Heart left ventricle (tissue), 16 donors: ENCODE measurements at places on chromosomes 2 and 18. TPM values are rescaled to one million over a fixed set of nuclear protein-coding genes. Genes with fewer than 3 reads are reported as not detected.
A peak's percentile ranks its signal among the peaks of the same experiment; 100 is the strongest.

DNA sequence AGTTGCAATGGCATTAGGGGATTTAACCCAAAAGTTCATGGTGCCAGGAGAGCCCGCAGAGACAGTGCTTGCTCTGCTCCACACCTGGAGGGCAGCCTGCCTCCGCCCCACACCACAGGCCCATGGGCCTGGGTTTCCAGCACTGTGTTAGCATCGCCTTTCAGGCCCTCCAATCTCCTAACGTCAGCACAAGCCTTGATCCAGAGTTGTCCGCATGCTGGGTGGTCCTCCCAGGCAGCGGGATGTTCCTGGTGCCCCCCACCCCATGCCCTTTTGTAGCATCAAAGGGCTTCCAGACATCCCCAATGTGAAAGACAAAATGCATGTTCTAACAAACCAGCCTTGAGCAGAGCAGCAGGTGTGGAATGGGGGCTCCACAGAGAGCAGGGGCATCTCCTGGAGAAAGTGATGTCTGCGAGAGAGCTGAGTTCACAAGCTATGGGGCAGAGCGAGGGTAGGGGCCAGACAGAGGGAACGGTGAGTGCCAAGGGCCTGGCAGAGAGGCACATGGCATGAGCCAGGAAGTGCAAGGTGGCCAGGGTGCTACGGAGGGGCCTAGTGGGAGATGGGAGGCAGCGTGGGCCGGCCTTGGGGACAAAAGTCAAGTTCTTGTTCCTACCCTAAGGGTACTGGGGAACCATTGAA lies 119.2 kb downstream of the CYP26B1 start:
- H3K4me3 ChIP-seq: no peak overlapping the region
- H3K36me3 ChIP-seq: no peaks in the 10 kb centered on the region
- no peaks in the 10 kb centered on the region for H3K27me3 ChIP-seq
- H3K27ac ChIP-seq: no peak overlapping the region
- H3K4me1 ChIP-seq: no peaks in the 10 kb centered on the region
- no peak for DNase-seq

Gene RUFY4
- not detected for polyA plus RNA-seq

DNA sequence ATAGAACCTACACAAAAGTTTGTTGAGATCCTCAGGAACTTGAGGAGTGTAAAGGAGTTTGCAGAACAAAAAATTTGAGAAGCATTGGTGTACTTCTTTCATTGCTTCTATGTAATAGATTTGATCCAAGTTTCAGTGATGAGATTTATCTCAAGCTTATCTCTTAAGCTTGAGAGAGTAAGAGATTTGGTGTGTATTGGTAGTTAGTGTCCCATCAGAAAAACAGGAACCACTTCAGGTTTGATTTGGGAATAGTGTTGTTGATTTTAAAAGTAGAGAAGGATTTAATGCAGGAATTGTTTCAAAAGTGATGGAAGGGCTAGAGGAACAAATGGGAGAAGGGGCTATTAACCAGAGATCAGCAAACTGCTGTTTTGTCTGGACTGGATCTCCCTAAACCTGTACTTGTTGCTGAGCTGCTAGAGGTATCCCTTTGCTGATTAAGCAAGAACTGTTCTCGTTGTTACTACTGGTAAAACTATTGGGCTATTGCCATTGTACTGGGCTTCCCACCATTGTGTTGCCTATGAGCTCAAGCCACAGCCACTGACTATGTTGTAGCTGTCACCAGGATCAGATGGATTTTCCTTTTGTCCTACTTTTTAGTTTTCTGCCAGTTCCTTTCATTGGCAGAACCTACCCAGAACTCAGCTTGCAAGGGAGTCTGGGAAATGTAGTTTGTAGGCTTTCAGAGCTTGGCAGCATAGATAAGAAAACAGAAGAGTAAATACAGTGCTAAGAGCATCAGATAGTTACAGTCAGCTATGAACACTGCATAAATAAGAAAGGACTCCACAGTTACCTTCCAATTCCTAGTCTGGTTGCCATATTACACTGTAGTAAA lies 39.3 kb downstream of the RAB10 start:
- DNase-seq: no peak
- H3K27ac ChIP-seq: no peak overlapping the region
- H3K27me3 ChIP-seq: no peaks in the 10 kb centered on the region
- H3K4me3 ChIP-seq: no peak overlapping the region
- H3K36me3 ChIP-seq: no peaks in the 10 kb centered on the region

DNA sequence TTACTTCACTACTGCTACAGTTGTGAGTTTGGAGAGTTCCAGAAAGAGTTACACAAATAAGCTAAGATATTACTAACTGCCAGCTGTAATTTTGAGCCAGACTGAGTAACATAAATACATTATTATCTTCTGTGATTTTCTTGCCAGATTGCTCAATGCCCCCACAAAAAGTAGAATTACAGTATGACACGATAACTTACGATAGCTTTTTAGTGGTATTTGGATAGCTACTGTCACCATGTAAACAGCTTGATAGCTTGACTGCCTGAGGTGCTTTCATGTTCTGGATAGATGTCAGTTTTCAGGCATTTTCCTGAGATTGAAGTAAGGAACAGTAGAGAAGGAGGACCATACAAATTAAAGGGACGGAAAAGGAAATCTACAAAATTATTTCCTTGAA lies 533.3 kb downstream of the SOCS6 start:
- no peak for DNase-seq
- H3K36me3 ChIP-seq: no peaks in the 10 kb centered on the region
- no peaks in the 10 kb centered on the region for H3K4me1 ChIP-seq

GRCh38 chr2:70937866-70938585 lies 2.3 kb downstream of the ATP6V1B1 start:
- no peak for DNase-seq
- no peaks in the 10 kb centered on the region for H3K27me3 ChIP-seq
- H3K36me3 ChIP-seq: no peaks in the 10 kb centered on the region

- no peak for DNase-seq
- H3K4me3 ChIP-seq: no peak overlapping the region
- peaks cover 2% of the 10 kb centered on the region for H3K27me3 ChIP-seq
Measured at GRCh38 chr2:1077911-1078310, 127.3 kb downstream of the SNTG2 start.

Gene TMEM37
- 0.88 TPM for polyA plus RNA-seq

Gene HOXD13
- not detected for polyA plus RNA-seq

DNA sequence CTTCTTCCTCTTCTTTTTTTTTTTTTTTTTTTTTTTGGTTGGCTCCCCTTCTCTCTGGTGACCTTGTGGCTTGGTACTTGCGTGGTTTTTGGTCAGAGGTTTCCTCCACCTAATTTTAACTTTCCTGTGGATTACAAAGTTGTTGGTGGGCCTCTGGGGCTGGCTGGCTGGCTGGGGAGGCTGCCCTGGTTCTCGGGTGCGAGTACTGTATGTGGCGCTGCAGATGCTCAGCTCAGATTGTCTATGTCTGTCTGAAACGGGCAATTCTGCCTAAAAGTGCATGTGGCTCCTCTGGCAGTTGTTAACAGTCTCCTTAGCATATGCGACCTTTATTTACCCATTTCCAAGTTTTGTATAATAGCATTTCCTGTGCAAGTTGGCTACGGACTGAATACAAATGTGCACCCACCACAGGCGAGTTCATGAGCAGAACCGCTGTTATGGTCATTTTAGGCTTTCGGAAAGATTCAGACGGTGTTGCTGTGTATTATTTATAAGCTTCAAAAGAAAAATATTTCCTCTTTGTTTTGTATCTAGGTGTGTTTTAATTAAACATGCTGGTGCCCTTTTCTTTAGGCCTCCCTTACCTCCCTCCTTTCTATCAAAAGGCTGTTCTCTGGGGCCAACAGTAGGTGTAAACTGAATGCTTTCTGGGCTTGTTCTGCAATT lies 4.4 kb downstream of the TBR1 start:
- DNase-seq: no peak
- H3K27me3 ChIP-seq: peaks cover 96% of the 10 kb centered on the region
- peaks cover 42% of the 10 kb centered on the region for H3K4me1 ChIP-seq
- H3K4me3 ChIP-seq: no peak overlapping the region
- H3K27ac ChIP-seq: no peak overlapping the region

Gene IL1B
- 0.27 TPM for polyA plus RNA-seq

- no peak for DNase-seq
- no peaks in the 10 kb centered on the region for H3K4me1 ChIP-seq
- no peak overlapping the region for H3K4me3 ChIP-seq
- H3K27me3 ChIP-seq: no peaks in the 10 kb centered on the region
Measured at GRCh38 chr2:225670111-225670974, 270.8 kb downstream of the NYAP2 start.

- H3K4me1 ChIP-seq: no peaks in the 10 kb centered on the region
- no peaks in the 10 kb centered on the region for H3K36me3 ChIP-seq
- no peak overlapping the region for H3K4me3 ChIP-seq
- no peak for DNase-seq
- H3K27me3 ChIP-seq: no peaks in the 10 kb centered on the region
Measured at GRCh38 chr2:230042195-230042594, 26.5 kb downstream of the SLC16A14 start.

- no peaks in the 10 kb centered on the region for H3K36me3 ChIP-seq
- DNase-seq: no peak
- H3K27ac ChIP-seq: no peak overlapping the region
- no peak overlapping the region for H3K4me3 ChIP-seq
- H3K27me3 ChIP-seq: no peaks in the 10 kb centered on the region
Measured at GRCh38 chr2:143499061-143499460, 369.8 kb downstream of the ARHGAP15 start.

- no peak for DNase-seq
- H3K4me1 ChIP-seq: no peaks in the 10 kb centered on the region
- H3K36me3 ChIP-seq: no peaks in the 10 kb centered on the region
- H3K27me3 ChIP-seq: no peaks in the 10 kb centered on the region
- no peak overlapping the region for H3K4me3 ChIP-seq
Measured at GRCh38 chr2:18077231-18077630, 198.8 kb downstream of the KCNS3 start.

GRCh38 chr2:59957504-59957903 lies 596.0 kb downstream of the BCL11A start:
- no peaks in the 10 kb centered on the region for H3K27me3 ChIP-seq
- H3K36me3 ChIP-seq: no peaks in the 10 kb centered on the region
- DNase-seq: no peak
- no peak overlapping the region for H3K27ac ChIP-seq
- H3K4me1 ChIP-seq: no peaks in the 10 kb centered on the region

DNA sequence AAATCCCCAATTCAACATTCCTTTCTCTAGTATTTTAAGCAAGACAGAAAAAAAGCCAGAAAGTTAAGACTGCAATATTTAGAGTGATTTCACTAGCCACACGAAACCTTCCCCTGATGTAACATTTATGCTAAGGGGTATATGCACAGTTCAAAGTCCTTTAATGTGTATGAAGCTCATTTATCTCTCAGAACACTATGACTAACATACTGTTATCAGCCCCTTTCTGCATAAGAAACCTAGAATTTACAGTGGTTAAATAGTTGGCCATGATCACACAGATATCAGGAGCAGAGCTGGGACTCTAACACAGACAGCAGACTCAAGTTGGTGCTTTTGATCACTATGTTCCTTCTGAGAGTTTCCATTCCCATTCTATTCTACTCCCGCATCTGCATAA lies 185.5 kb downstream of the CDH2 start:
- DNase-seq: no peak
- peaks cover 63% of the 10 kb centered on the region for H3K36me3 ChIP-seq
- no peaks in the 10 kb centered on the region for H3K27me3 ChIP-seq
- H3K4me3 ChIP-seq: no peak overlapping the region
- H3K27ac ChIP-seq: no peak overlapping the region

- no peaks in the 10 kb centered on the region for H3K27me3 ChIP-seq
- H3K36me3 ChIP-seq: no peaks in the 10 kb centered on the region
- H3K4me3 ChIP-seq: peak overlapping the region; percentile 70
- H3K27ac ChIP-seq: peak overlapping the region; percentile 87
- H3K4me1 ChIP-seq: peaks cover 15% of the 10 kb centered on the region
- DNase-seq: peak; percentile 65
Measured at GRCh38 chr2:8684878-8685696, 3.2 kb downstream of the ID2 start.

Gene PECR
- 2.4 TPM for polyA plus RNA-seq

DNA sequence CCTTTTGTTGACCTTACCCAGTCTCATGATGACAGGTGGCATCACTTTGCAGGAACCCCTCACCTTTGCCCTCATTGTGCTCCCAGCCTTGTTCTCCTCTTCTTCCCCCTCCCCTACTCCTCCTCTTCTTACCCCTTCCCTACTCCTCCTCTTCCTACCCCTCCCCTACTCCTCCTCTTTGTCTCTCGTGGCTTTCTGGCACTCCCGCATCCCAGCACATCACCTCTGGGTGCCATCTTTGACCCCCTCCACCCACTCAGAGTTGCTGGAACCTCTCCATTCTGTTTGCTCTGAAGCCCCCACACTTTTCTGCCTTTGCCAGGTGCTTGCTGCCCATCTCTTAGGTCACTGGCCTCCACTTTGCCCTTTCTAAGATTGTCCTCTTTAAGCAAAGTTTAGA lies 17.1 kb downstream of the UBE2F start:
- H3K27me3 ChIP-seq: no peaks in the 10 kb centered on the region
- H3K4me3 ChIP-seq: no peak overlapping the region
- H3K36me3 ChIP-seq: no peaks in the 10 kb centered on the region
- no peak for DNase-seq

Gene MROH2A
- polyA plus RNA-seq: not detected

GRCh38 chr2:41847744-41848441 lies 199.9 kb upstream of the PKDCC start:
- no peaks in the 10 kb centered on the region for H3K36me3 ChIP-seq
- no peak for DNase-seq
- H3K4me1 ChIP-seq: no peaks in the 10 kb centered on the region
- peaks cover 7% of the 10 kb centered on the region for H3K27me3 ChIP-seq

GRCh38 chr18:71221405-71221804 lies 932.6 kb downstream of the SOCS6 start:
- DNase-seq: no peak
- H3K27ac ChIP-seq: no peak overlapping the region
- no peak overlapping the region for H3K4me3 ChIP-seq
- H3K27me3 ChIP-seq: no peaks in the 10 kb centered on the region

Gene PAIP2B
- 22.2 TPM for polyA plus RNA-seq

GRCh38 chr18:68017385-68017784 lies 500.9 kb upstream of the DSEL start:
- no peak overlapping the region for H3K4me3 ChIP-seq
- DNase-seq: no peak
- H3K27me3 ChIP-seq: no peaks in the 10 kb centered on the region
- H3K4me1 ChIP-seq: no peaks in the 10 kb centered on the region
- no peak overlapping the region for H3K27ac ChIP-seq

Gene TUBB8B
- not detected for polyA plus RNA-seq

Gene ANKRD62
- not detected for polyA plus RNA-seq

DNA sequence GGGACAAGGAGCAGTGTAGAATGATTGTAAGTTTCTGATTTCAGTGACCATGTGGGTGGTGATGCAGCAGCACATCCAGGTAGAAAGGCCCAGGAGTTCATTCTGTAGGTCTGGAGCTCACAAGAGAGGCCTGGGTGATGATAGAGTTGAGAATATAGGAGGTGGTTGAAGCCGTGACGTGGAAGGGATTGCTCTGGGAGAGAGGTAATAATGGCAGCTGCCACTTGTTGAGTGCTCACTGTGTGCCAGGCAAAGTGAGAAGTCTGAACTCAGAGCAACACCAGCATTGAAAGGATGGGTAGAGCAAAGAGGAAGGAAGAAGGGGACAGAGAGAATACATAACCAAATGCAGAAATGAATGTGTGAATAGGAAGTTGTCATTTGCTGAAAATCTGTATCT lies 3.3 kb downstream of the TTLL4 start:
- H3K36me3 ChIP-seq: peaks cover 5% of the 10 kb centered on the region
- no peaks in the 10 kb centered on the region for H3K27me3 ChIP-seq
- no peak for DNase-seq
- H3K27ac ChIP-seq: no peak overlapping the region
